ENCODE measurements at places on chromosomes 6 and 20.

- no peak overlapping the region for H3K4me3 ChIP-seq
- H3K4me1 ChIP-seq = no peaks in the 10 kb centered on the region
- H3K27ac ChIP-seq = no peak overlapping the region
- peaks cover 3% of the 10 kb centered on the region for H3K36me3 ChIP-seq
- H3K27me3 ChIP-seq = peaks cover 18% of the 10 kb centered on the region
These were observed 214.9 kb upstream of the HDDC2 start for GRCh38 chr6:125516644-125517043.

GRCh38 chr6:160329188-160329587, 19.0 kb upstream of the SLC22A3 start:
- H3K4me3 ChIP-seq = no peak overlapping the region
- no peak overlapping the region for H3K27ac ChIP-seq
- H3K27me3 ChIP-seq = peaks cover 67% of the 10 kb centered on the region
- no peaks in the 10 kb centered on the region for H3K36me3 ChIP-seq
- no peaks in the 10 kb centered on the region for H3K4me1 ChIP-seq
- no peak for DNase-seq

DNA sequence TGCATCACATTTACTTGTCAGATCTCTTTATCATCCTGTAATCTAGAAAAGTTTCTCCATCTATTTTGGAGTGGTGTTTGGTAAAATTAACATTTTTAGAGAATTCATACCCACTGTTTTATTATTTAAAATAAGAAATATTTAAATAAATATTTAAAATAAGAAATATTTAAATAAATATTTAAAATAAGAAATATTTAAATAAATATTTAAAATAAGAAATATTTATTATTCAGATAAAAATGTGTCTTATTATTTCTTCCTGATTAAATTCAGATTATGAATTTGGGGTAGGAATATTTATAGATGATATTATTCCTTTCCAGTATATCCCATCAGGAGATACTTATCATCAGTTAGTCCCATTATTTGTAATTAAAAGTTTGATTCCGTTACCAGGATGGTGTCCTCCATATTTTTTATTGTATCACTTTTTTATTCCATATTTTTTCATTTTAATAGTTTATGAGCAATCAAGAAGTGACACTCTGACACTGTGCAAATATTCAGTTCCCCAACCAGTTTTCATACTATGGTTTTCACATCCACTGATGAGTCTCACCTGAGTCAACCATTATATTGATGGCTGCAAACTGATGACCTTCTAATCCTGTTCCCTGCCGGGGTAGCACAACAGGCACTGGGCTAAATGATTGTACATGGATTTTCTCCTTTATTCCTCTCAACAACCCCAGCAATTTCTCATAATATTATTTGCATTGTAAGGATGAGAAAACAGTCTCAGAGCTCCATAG, 1023.0 kb downstream of the KIF16B start:
- no peaks in the 10 kb centered on the region for H3K4me1 ChIP-seq
- no peak overlapping the region for H3K4me3 ChIP-seq
- H3K27me3 ChIP-seq = no peaks in the 10 kb centered on the region
- no peak for DNase-seq

GRCh38 chr20:18926965-18927364, 113.4 kb downstream of the SCP2D1 start:
- DNase-seq = no peak
- H3K4me1 ChIP-seq = no peaks in the 10 kb centered on the region
- H3K27me3 ChIP-seq = peaks cover 11% of the 10 kb centered on the region

DNA sequence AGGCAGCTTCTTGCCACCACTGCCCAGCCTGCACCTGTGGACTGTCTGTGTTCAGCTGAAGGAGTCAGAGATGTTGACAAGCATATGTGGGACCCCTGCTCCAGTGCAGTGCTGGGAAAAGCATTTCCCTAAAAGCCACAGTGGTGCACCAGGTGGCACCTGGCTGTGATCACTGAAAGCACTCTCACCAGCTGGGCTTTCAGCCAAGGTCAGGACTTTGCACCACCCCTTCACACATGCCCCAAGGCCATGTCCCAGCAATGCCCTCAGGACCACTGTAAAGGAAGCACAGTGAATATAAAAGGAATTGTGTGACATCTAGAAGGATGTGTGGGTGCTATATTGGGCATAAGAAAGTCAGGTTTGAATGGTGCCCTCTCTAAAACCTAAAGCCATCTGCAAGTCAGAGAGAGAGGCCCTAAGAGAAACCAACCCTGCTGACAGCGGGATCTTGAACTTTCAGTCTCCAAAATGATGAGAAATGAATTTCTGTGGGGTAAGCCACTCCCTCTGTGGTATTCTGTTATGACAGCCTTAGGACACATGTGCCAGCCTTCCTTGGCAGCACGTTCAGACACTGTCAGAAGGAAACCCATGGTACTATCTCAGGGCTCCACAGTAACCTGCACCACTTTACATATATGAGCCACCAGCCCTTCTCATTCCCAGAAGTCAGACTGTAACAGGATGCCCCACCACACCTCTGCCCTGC, 30.7 kb downstream of the CBLN4 start:
- no peaks in the 10 kb centered on the region for H3K27me3 ChIP-seq
- H3K27ac ChIP-seq = no peak overlapping the region
- H3K4me1 ChIP-seq = no peaks in the 10 kb centered on the region

- no peak for DNase-seq
- H3K27me3 ChIP-seq = no peaks in the 10 kb centered on the region
- H3K4me3 ChIP-seq = no peak overlapping the region
- H3K27ac ChIP-seq = no peak overlapping the region
- no peaks in the 10 kb centered on the region for H3K4me1 ChIP-seq
These were observed 185.2 kb upstream of the GMDS start for GRCh38 chr6:2430612-2431011.

DNA sequence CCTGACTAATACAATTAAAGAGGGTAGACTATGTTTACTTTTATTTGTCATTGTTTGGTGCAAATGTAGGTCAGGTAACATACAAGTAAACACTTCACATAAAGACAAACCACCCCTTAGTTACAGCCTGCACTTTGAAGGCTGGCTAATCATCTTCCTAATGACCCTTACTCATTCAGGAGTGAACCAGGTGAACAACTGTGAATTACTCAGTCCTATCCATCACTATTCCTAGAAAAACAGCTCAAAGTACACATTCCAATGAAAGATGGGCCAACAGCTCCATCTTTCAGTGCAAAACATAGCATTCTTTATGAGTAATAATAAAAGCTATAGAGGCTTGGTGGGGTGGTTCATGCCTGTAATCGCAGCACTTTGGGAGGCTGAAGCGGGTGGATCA, 78.2 kb downstream of the FRK start:
- H3K36me3 ChIP-seq = no peaks in the 10 kb centered on the region
- no peaks in the 10 kb centered on the region for H3K4me1 ChIP-seq
- no peaks in the 10 kb centered on the region for H3K27me3 ChIP-seq
- no peak overlapping the region for H3K4me3 ChIP-seq
- no peak for DNase-seq

- H3K27me3 ChIP-seq = no peaks in the 10 kb centered on the region
- no peak for DNase-seq
- H3K36me3 ChIP-seq = peaks cover 49% of the 10 kb centered on the region
- peaks cover 55% of the 10 kb centered on the region for H3K4me1 ChIP-seq
- H3K4me3 ChIP-seq = peak overlapping the region; percentile 98
These were observed 5.2 kb downstream of the SYNGAP1 start for GRCh38 chr6:33424855-33425667.

- no peaks in the 10 kb centered on the region for H3K36me3 ChIP-seq
- DNase-seq = no peak
- no peak overlapping the region for H3K4me3 ChIP-seq
- no peak overlapping the region for H3K27ac ChIP-seq
- no peaks in the 10 kb centered on the region for H3K27me3 ChIP-seq
- no peaks in the 10 kb centered on the region for H3K4me1 ChIP-seq
These were observed 215.4 kb downstream of the PTPRT start for GRCh38 chr20:42974347-42974746.

DNA sequence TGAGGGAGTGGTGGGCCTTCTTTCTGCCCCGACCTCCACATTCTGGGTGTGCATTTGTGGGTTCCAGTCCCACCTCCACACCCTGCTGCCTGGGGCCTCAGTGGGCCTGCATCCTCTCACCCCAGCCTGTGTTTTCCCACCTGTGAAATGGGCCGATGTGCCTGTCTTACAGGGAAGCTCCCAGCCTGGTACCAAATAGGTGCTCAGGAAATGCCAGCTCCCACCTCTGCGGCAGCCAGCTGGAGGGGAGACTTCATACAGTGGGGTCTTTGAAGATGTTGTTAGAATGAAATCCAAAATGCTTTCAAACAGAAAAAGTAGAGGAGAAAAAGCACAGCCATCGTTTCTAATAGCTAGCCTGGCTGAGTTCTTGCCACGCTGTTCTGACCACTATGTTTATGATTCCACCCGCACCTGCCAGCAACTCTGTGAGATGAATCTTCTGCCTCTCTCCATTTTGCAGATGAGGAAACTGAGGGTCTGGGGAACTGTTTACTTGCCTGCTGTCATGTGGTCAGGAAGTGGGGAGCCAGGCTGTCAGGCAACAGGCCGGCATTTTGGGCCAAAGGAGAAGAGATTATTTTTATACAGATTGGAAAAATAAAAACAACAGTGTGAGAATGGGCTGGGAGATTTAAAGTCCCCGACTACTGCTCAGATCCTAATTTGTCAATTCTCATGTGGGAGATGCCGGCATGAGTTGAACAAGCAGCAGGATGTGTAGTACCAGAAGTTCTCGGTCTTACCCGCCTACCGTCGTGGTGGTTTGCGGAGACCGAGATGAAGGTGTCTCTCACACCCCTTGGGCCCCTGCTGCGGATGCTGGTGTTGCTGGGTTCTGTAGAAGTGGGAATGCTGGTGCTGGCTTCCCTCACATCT, 4.6 kb downstream of the TMEM181 start:
- H3K27ac ChIP-seq = peak overlapping the region; percentile 88
- peaks cover 78% of the 10 kb centered on the region for H3K4me1 ChIP-seq
- peak; percentile 58 for DNase-seq
- peaks cover 47% of the 10 kb centered on the region for H3K36me3 ChIP-seq
- peak overlapping the region; percentile 82 for H3K4me3 ChIP-seq
- H3K27me3 ChIP-seq = no peaks in the 10 kb centered on the region

- H3K4me3 ChIP-seq = no peak overlapping the region
- no peaks in the 10 kb centered on the region for H3K36me3 ChIP-seq
- peaks cover 17% of the 10 kb centered on the region for H3K27me3 ChIP-seq
- H3K4me1 ChIP-seq = peaks cover 3% of the 10 kb centered on the region
- DNase-seq = no peak
These were observed 147.1 kb downstream of the PRL start for GRCh38 chr6:22149501-22150367.

GRCh38 chr6:73047801-73048200, 177.5 kb downstream of the KHDC1L start:
- H3K36me3 ChIP-seq = no peaks in the 10 kb centered on the region
- no peak for DNase-seq
- no peak overlapping the region for H3K27ac ChIP-seq
- no peak overlapping the region for H3K4me3 ChIP-seq
- H3K4me1 ChIP-seq = peaks cover 9% of the 10 kb centered on the region
- no peaks in the 10 kb centered on the region for H3K27me3 ChIP-seq

DNA sequence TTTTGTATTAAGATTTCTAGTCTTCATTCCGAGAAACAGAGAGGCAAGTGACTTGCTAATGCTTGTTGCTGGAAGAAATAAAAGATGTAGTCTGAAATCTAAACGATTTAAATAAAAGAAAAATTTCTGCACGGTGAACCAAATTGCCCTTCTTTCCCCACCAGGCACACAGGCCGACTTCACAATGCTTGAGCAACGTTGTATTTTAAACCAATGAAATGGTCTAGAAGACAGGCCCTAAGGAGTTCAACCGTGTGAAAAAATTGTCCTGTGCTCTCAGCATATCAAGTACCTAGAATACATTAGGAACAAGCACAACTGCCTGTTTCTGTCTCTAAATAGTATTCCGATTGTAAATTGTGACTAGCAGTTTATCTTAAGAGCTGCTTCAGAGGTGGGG, 308.8 kb upstream of the SOX4 start:
- H3K36me3 ChIP-seq = no peaks in the 10 kb centered on the region
- H3K4me1 ChIP-seq = no peaks in the 10 kb centered on the region
- peaks cover 19% of the 10 kb centered on the region for H3K27me3 ChIP-seq
- no peak for DNase-seq
- no peak overlapping the region for H3K27ac ChIP-seq
- no peak overlapping the region for H3K4me3 ChIP-seq

DNA sequence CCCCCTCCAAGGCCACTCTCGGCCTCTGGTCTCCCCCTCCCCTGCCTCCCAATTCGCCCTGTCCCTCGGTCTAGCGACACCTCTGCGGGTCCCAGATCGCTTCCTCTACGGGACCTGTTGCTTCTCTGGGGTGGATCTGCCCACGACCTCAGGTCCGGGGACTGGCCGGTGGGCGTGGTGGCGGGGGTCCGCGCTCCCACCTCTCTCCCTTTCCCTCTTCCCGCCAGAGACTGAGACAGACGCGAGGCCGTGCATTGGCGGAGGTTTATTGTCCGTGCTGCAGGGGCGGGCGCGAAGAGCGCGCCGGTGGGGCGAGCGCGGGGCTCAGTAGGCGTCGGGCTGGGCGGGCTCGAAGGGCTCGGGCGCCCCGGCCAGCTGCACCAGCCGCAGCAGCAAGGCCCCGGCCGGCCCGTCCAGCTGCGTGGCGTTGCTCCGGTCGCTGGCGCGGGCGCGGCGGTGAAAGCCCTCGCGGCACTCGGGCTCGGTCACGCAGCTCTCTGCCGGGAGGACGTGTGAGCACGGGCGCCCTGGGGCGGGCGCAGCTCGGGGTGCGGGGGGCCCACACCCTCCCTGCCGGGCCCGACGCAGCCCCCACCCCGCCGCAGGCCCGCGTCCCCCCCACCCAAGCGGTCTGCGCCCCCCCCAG, 2.1 kb downstream of the AVP start:
- H3K27ac ChIP-seq = no peak overlapping the region
- H3K27me3 ChIP-seq = peaks cover 57% of the 10 kb centered on the region
- DNase-seq = no peak
- H3K36me3 ChIP-seq = no peaks in the 10 kb centered on the region

- no peak for DNase-seq
- no peak overlapping the region for H3K27ac ChIP-seq
- no peaks in the 10 kb centered on the region for H3K27me3 ChIP-seq
- H3K4me3 ChIP-seq = no peak overlapping the region
These were observed 22.4 kb downstream of the MANBAL start for GRCh38 chr20:37311710-37312355.

GRCh38 chr6:125558241-125558843, 191.1 kb upstream of the HEY2 start:
- no peak for DNase-seq
- no peak overlapping the region for H3K27ac ChIP-seq
- H3K4me1 ChIP-seq = no peaks in the 10 kb centered on the region
- H3K36me3 ChIP-seq = no peaks in the 10 kb centered on the region

Measured in effector memory CD8-positive, alpha-beta T cell (primary cell).